ENCODE measurements at places on chromosomes 3 and 15.

DNA sequence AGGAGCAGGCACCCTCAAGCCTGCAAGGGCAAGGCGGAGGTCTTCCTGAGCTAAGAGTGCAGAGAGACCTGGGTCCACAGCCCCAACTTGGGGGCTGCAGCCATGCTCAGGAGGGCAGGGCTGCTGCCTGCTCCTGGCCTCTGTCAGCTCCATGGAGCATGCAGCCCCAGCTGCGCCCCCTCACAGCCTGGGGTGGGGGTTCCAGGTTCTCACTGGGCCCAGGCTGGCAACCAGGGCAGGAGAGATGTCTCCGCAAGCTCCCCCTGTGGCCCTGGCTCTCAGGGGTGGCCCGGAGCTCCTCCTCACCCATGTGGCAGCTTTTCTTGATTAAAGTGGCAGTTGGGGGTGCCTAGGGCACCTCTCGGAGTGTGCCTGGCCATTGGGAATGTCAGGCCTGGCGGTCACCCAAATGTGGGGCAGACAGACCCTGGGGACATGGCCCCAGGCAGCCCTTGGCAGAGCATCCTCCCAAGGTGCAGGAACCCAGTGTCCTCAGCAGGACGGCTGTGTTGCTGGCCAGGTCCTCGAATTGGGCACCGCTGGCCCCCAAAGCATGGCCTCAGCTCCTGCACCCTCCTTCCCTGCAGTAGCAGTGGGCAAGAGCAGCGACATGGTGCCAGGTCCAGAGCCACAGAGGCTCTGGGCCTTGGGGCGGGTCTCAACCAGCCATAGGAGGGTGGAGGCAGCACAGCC is 210.1 kb upstream of the MLF1 start:
- no peak for DNase-seq

GRCh38 chr15:33145447-33145846 is 49.1 kb downstream of the FMN1 start:
- DNase-seq, result no peak

DNA sequence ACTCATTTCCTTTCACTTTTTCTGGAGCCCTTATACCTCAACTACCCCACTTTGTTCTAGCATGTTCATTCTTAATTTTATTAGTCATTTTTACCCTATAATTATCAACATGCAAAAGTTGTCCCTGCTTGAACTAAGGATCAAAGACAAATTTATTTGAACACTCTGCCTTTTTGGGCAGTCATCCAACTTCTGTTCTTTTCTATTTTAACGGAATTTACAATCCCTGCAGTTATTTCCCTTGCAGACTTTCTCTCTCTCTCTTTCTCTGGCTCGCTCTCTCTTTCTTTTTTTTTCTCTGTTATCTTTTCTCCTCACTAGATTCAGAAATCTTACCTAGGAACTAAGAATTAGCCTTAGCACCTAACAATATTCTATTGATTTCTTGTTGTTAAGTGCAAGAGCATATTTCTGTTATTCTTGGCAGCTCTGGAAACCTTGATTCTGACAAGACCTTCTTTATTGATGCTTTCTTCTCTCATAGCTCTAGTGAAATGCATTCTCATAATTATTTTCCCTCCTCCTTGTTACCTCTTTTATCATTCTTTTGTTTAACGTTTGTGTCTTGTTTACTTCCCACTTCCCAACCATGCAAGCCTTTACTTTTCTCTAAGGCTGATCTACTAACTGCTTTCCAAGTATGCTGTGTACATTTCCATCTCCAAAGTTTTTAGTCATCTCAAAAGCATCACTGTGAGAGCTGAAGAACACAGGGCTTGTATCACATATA is 951.6 kb downstream of the DIPK2A start:
- DNase-seq, result no peak

- no peak for DNase-seq
These were observed 58.4 kb downstream of the TBC1D2B start for GRCh38 chr15:78018946-78019644.

DNA sequence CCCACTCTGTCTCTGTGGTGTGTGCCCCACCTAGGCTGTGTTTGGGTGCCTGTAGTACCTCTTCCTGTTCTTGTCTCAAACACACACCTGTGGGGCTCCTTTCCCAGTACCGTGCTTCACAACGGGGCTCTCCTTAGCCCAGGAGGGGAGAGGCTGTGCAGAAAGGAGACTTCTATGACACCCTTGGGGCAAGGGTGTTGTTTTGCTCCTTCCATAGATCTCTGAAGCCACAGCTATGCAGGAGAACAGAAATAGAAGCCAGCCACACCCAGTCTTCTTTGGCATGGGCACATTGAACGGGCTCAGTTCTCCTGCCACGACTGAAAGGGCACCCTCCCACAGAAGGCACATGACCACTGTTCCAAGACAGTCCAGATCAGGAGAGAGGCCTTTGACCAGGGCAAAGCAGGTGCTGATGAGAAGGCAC is 74.3 kb downstream of the LIPC start:
- DNase-seq, result no peak

GRCh38 chr3:36894914-36895313 is 49.9 kb downstream of the TRANK1 start:
- no peak for DNase-seq

DNA sequence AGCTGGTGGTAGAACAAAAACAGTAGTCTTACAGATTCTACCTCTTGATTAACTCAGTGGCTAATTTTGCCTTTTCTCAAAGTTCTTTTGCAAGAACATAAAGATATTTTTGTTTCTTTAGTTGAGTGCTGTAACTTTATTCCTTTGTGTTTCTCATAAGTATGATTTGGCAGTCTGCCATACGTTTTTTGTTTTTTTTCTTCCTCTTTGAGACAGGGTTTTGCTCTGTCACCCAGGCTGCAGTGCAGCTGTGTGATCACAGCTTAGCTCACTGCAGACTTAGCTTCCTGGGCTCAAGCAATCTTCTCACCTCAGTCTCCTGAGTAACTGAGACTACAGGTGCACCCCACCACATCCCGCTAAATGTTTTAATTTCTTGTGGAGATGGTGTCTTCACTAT is 22.4 kb downstream of the B3GNT5 start:
- DNase-seq, result no peak

GRCh38 chr3:176571926-176572325 is 625.4 kb downstream of the TBL1XR1 start:
- no peak for DNase-seq

DNA sequence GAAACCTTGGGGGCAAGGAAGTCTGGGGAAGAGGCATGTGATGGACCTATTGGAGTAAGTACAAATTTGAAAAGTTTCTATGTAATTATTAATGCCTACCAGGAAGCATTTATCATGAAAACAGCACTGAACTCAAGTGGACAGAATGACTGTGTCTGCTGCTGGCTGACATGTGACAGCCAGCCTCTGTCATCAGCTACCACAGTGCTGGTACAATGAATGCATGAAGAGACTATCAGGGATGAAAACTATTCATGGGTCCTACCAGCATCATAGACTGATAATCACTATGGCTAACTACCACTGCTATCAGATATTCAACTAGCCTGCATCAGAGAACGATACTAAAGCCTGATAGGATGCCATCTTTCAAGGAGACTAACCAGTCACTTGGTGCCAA is 193.5 kb downstream of the RAP2B start:
- DNase-seq, result no peak

DNA sequence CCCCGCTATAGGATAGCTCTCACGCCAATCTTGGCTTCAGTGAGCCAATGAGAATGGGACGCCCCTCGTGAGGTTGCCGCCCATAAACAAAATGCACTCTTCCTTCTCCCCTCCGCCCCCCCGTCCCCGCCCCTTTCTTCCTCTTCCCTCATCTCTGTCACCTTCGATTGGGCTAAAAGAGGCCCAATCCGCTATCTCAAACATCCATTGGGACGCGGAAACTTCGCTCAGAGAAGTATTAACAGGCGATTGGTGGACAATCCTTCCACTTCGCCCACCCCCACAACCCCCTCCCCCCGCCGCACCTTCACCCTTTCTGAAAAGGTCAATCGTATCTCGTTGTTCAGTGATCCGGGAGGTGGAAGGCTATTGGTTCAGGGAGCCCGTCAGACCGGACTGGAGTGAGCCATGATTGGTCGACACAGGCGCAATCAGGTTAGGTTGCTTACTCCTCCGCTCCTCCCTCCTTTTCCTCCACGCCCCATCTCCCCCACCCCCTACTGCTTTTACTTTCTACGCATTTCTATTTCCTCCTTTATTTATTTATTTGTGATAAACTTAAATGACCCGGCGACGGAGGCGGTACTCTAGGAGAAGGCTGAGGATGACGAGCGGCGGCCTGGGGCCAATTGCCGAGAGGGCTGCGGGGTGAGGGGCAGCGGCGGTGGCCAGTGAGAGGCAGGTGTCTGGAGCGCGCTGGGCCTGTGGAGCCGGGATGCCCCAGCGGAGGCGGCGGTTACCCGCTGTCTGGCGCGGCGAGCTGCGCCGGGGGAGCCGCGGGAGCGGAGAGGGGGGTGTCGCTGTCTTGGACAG is 447 bp upstream of the ZBTB20 start:
- peak; percentile 100 for DNase-seq

- no peak for DNase-seq
These were observed 2.9 kb downstream of the ABHD5 start for GRCh38 chr3:43693594-43693993.

DNA sequence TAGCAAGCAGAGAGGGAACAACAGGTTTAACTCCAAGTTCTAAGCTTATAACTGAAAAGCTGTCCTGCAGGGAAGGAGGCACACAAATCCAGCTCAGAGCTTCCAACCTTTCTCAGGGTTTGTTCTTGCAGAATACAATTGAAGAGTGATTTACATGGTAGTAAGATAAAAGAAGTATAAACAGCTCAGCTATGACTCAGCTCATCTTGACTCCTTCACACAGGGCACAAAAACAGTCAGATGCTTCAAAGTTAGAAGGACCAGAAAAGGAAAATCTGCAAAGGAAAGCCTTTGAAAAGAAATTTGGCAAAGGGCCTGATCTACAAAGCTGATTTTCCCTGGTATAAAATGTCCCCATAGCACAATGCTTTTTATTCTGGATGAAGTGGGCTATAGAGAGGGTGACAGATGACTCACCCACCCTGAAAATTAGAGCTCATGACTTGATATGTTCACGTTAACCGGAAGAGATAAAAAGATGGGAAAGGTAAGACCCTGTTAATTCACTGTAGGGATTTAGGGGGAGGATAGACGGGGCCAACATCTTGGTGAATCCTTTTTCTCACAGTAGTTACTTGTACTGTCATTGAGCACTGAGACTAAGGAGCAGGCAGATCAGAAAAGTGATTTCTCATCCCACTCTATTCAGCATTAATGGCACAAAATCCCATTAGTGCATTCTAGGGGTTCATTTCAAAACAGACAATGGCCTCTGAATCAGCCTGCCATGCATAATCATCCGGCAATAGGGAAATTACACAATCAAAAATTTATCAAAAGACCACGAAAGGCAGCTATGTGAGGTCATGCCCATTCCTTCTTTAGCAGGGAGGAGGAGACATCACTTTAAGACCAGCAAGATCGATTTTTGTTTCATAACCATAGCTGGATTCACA is 143.5 kb downstream of the GAP43 start:
- no peak for DNase-seq
